ENCODE measurements at places on chromosomes 6 and 20. TPM values are rescaled to one million over a fixed set of nuclear protein-coding genes. Genes with fewer than 3 reads are reported as not detected.

PDE7B gene
- 0.23 TPM for total RNA-seq

OPN5 gene
- not detected for total RNA-seq

DNA sequence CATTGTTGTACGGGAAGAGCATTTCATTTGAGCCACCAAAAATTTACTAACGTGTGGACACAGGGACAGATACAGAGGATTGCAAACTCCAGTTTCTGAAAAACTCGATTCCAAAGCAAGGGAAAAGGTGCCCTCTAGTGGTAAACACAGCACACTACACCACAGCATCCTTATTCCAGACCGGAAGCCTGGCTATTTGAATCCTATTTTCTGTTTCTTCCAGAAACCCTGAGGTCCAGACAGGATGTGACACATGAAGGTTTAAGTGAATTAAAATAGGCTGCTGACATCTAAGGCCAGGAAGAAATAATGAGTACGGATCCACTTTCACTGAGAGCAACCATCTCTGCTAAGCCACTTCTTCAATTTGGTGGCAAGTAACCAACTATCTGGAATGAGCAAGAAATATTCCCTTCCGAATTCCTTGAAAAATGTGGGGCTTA lies 31.8 kb upstream of the GMPR start:
- no peak for DNase-seq

GRCh38 chr6:20211941-20212391 lies 303 bp downstream of the MBOAT1 start:
- no peak for DNase-seq

DNA sequence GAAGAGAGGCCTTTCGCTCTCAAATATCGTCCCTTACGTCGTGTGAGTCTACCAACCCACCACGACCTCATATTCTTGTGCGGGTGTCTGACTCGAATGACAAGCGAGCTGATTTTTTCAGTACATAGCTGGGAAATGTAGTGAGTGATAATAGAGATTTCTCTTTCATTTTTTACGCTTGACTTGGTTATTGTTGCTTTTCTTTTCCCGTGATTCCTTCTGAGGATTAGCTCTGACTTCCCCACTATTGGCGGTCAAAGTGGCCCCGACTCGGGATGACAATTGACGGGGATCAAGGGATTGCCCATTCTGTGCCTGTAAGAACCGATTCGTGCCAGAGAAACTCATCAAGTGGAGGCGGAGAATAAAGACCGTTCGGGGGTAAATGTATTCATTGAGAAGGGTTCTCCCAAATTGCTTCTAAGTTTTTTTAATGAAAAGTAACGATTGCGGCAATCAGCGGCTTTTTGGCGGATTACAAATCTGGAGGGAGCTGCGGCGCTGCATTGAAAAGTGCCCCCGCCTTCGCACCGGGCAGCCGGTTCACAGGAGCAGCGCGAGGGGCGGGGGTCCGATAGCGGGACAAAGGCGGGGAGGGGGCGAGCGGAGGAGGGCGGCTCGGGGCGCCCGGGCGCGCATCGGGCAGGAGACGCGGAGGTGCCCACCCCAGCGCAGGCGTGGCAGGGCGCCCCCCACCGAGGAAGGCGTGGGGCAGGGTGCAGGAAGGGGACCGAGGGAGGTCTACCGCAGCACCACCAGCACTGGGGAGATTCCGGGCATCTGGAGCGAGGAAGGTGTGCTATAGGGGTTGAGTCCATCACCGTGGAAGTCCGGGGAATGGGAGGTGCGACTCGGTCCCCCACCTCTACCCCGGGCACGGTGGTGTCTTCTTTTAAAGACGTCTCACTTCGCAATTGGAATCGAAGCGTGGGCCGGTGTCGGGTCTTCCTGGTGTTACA lies 44.5 kb upstream of the OSTM1 start:
- no peak for DNase-seq

DNA sequence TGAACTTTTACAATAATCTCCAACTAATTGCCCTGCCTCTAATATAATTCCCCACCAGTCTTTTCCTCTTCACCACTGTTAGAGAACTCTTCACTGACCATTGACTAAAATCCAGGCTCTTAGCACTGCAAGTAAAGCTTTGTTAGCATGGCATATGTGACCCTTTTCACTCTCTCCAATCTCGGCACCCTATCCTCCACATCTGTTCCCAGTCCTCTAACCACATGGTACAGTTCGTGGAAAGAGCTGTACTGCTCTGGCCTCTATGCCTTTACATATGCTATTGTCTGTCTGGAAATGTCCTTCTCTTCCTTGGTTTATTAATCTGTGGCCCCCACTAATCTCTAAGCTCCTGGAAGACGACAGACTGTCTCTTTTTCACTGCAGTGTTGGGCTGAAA lies 63.0 kb upstream of the EIF2S2 start:
- DNase-seq = no peak

Data from esophagus squamous epithelium (tissue), 5 donors.